NCI-H187 treated with DMSO at 0.1 percent for 48 hours (cell line): ENCODE measurements at places on chromosomes 1 and 21.

GRCh38 chr1:21639594-21640041, 29.5 kb downstream of the RAP1GAP start:
- DNase-seq = no peak

DNA sequence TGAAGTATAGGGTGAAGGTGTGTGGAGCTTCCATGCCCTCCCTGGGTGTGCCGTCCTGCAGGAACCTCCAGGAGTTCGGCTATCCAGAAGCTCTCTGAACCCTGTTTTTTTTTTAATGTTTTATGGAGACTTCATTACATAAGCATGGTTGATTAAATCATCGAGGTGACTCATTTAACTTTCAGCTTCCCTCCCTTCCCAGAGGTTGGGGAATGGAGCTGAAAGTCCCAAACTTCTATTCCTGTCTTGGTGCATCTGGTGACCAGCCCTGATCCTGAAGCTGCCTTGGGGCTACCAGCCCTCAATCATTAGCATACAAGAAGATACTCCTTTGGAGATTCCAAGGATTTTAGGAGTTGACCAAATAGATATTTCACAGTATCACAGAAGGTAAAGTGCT, 9.5 kb downstream of the RRP15 start:
- DNase-seq = no peak

- no peak for DNase-seq
These were observed at the start of gene TTC22 for GRCh38 chr1:54800899-54801759. Gene TTC22 (minus strand): TSS chr1:54801323. CDS start chr1:54801163, 160 bp downstream.

- no peak for DNase-seq
These were observed 258.3 kb downstream of the FAF1 start for GRCh38 chr1:50701706-50702317.

DNA sequence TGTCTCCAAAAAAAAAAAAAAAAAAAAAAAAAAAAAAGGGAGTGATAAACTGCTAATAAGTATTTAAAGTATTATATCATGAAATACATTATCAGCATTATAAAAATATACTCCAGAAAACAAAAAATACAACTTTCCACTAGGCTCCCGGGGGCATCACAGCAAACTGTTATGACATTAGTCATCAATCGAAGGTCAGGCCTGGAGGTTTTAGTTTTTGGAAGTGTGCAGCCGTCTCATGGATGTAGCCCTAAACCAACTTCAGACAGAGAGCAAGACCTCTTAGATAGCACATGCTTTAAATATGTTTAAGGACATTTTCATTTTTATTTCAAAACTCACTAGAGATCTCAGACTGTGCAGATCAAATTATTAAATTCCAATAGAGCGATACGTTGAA, 106.3 kb downstream of the RERE start:
- no peak for DNase-seq

- DNase-seq = no peak
These were observed 6.3 kb downstream of the SLC2A7 start for GRCh38 chr1:9019896-9020295.

- no peak for DNase-seq
These were observed 22.4 kb upstream of the EXO1 start for GRCh38 chr1:241825581-241825980.

GRCh38 chr1:210441028-210441427, 112.3 kb downstream of the HHAT start:
- DNase-seq = no peak

DNA sequence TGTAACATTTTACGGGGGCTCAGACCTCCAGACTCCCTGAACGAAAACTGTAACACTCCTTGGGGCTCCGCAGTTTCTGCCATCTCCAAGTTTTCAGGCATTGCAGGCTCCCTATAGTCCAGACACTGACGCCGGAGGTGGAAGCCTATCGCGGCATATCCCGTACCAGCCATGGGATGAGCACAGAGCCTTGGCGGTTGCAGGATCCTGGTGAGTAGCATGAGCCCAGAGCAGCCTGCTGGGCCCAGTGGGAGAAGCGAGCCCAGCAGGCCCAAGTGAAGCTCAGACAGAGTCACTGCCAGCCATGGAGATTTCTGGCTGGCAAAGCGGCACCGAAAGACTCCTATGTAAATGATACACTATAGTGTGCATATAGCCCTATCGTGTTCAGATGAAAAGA, 446.8 kb downstream of the COL11A1 start:
- no peak for DNase-seq

DNA sequence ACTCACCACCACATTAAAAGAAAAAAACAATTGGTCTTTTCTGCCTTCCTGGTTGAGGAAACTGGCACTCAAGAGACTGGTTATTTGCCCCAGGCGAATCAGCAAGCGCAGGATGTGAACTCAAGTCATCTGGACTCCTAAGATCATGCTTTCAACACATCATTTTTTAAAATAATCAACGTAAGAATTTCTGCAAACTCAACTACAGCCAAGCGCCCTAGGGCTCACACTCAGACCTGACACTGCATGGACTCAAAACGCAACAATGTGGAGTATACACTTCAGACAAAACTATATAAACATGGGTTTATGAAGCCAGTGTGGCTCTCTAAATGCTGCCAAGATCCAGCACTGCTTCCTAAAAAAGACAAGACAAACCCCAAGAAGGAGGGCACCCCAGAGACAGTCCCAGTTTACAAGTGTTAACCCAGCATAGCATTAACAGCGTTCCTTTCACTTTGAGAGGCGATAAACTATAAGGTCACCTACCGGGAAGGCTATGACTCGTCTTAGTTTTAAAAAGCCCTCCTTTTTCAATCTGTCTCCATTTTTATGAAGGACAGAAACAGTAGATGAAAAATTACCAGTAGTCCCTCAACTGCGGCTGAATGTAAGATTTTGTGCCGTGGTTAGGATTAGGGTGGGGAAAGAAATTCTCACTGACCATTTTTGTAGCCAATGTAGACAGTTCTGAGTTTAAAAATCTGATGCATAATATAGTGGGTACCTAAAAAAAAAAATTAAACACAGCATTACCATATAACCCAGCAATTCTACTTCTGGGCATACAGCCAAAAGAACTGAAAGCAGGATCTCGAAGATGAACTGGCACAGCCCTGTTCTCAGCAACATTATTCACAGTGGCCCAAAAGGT, 54.8 kb downstream of the SIPA1L2 start:
- DNase-seq = no peak

- no peak for DNase-seq
These were observed 10.5 kb downstream of the KIF21B start for GRCh38 chr1:201013031-201013485.

DNA sequence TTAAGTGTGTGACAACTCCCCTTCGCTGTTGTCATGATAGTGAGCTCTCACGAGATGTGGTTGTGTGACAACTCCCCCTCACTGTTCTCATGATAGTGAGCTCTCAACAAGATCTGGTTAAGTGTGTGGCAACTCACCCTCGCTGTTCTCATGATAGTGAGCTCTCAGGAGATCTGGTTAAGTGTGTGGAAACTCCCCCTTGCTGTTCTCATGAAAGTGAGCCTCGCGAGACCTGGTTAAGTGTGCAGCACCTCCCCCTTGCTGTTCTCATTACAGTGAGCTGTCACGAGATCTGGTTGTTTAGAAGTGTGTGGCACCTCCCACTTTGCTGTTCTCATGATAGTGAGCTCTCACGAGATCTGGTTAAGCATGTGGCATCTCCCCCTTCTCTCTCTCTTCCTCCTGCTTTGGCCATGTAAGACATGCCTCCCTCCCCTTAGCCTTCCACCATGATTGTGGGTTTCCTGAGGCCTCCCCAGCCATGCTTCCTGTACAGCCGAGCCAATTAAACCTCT, 25.1 kb upstream of the LSS start:
- no peak for DNase-seq

GRCh38 chr1:54716299-54717047, 812 bp downstream of the TTC4 start:
- DNase-seq = no peak

DNA sequence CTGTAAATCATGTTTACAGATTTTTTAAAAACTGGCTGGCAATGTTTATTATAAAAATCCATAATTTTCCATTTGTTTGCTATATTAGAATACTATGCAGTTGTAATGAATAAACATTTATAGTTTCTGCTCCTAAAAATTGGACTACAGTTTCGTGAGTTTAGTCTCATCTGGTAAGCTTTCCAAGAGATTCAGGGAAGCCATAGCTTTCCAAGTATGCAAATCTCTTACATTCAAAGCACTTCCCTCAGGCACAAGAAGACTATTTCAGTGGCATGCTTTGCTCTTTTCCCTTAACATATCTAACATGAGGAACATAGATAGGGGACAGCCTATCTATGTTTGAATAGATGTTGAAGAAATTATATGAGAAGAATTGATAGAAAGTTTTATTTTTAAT, 77.2 kb downstream of the ADGRL2 start:
- no peak for DNase-seq

DNA sequence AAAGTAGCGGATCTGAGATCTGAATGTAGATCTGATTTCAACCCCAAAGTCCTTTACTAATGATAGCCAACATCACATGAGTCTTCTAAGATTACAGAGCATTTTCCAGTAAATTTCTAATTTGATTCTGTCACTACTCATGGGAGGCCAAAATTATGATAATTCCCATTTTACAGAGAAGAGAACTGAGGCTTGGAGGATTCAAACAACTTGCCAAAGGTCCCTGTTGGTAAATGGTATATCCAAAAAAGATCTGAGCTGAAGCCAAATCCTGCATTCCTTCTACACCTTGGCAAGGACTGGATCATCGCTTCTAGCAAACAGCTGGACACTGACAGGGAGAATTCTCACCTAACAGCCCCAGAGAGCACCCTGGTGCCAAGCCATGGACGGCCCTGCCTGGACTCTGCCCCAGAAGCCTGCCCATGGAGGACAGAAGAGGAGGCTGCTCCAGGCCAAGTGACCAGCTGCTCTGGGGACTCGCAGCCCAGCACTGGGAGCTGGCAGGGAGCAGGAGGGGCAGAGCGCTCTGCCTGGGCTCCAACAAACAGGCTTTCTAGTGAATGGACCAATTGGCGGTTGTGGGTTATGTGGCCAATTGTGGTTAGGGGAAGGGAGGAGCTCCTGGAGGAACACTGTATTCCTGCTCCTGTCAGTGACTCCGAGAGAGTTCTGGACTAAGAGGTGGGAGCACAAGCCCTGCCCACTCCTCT, 6.4 kb upstream of the CSF1 start:
- no peak for DNase-seq

GRCh38 chr1:96222701-96223100, 498.9 kb upstream of the PTBP2 start:
- DNase-seq = no peak

- DNase-seq = no peak
These were observed 309.5 kb downstream of the ASTN1 start for GRCh38 chr1:176854758-176855745.

DNA sequence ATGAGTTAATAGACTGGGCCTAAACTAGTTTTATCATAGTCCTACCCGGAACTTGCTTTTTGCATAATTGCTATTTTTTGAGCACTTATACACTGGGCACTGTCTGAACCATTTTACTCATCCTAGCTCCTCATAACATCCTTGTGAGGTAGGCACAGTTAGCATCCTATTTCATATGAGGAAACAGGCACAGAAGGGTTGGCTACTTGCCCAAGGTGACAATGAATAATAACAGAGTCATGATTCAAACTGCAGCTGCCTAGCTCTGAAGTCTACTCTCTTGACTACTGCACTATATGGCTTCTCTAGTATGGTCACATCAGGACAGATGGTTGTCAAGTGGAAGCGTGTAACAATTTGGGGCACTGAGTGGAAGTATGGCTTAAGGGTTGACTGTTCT, 18.2 kb upstream of the RC3H1 start:
- DNase-seq = peak; percentile 58

GRCh38 chr1:8427493-8427892, 109.6 kb downstream of the SLC45A1 start:
- DNase-seq = no peak

- DNase-seq = no peak
These were observed 92.5 kb downstream of the SDCCAG8 start for GRCh38 chr1:243348331-243348730.

DNA sequence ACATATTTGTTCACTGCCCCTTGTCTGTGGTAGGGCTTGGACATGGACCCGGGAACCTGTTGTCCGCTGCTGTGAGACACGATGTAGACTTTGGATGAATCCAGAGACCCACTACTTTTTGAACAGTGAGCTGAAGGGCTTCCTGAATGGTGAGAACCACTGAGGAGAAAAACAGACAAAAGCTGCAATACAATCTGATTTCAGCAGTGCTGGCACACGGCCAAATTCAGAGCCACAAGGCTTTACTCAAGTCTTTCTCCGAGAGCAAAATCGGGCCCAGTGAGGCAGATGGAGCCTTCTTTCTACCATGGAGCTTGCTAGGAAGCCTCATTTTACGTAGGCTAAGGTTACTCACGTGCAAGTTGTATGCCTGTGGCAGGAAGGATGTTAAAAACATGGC, 197.6 kb downstream of the SIPA1L2 start:
- DNase-seq = no peak

- DNase-seq = no peak
These were observed 120.1 kb upstream of the RAVER2 start for GRCh38 chr1:64624808-64625207.

- DNase-seq = no peak
These were observed 217.6 kb downstream of the PRDM2 start for GRCh38 chr1:13917607-13918006.

DNA sequence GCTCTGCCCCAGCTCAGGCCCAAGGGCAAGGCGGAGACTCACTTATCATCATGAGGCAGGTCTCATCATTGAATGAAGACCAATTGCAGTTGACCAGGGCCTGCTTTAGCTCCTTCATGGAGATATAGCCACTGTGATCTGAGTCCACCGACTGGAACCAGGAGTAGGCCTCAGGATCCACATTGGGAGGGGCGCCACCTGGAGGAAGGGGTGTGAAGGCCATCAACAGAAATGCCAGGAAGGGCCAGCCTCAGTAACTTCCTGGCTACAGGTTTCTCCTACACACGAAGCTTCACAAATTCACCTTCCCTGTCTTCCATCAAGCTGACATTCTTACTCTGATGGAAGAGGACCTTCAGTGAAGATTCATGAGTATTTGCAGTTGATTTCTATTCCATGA, 11.6 kb downstream of the PEF1 start:
- no peak for DNase-seq

DNA sequence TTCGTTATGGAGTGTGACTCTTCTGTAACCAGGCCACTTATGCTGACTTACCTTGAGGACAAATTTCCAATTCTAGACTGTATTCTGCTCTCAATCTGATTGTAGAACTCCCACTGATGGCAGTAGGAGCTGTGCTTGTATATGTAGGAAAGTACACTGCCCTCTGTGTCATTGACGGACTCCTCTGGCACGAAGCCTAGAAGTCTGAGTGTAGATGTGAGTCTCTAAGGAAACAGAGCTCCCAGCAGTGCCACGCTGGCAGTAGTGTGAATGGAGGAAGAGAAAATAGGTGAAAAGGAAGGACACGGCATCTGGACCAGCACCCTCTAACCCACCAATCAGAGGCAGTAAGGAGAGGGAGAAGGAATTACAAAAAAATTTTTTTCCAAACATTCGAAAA, 130.4 kb upstream of the ADGRL2 start:
- DNase-seq = no peak

GRCh38 chr1:200183637-200184036, 156.1 kb downstream of the NR5A2 start:
- DNase-seq = no peak

GRCh38 chr21:31383770-31384169, 39.7 kb upstream of the TIAM1 start:
- no peak for DNase-seq
